ENCODE measurements at places on chromosomes 1 and 21. TPM values are rescaled to one million over a fixed set of nuclear protein-coding genes. Genes with fewer than 3 reads are reported as not detected.
A peak's percentile ranks its signal among the peaks of the same experiment; 100 is the strongest.

The SMCP gene
- not detected for total RNA-seq

The LEMD1 gene
- total RNA-seq = 79.0 TPM

DNA sequence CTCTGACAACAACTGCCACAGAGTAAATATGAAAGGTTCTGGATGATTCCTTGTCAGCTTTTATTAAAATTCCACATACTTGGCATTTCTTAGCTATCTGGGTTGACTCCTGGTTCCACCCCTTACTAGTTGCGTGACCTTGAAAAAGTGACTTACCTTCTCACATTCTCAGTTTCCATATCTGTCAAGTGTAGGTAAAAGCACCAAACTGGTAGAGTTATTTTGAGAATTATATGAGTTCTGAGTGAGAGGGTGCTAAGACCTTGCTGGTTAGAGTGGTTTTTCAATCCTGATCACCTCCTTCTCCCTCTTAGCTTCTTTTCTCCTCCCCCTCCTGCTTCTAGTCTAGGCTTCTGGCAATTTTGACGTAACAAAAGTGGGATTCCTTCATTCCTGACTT, 83.4 kb upstream of the ABCD3 start:
- no peak for DNase-seq

GRCh38 chr1:23249787-23250454, 32.6 kb upstream of the HTR1D start:
- no peak for DNase-seq

DNA sequence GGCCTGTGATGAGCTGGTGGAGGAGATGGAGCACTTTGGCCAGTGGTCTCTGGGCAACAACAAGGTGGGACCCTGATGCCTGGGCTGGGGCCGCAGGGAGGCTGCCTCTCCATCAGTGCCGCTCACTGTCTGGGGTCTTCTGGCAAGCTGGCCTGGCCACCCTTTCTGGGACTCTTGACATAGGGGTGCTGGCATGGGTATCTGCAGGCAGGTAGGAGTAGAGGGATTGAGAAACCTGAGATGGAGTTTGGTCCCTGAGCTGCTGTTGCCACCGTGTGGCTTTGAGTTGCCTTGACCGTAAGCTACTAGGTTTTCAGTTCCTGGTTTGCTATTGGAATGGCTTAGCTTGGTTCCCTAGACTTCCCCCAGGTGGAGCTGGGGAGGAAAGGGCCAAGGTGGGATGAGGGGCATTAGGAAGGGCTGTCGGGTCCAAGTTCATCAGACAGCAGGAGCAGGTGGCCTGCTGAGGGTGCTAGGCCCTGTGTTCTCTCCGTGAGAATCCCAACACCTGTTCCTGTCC, 13.2 kb upstream of the MFN2 start:
- peak; percentile 61 for DNase-seq

DNA sequence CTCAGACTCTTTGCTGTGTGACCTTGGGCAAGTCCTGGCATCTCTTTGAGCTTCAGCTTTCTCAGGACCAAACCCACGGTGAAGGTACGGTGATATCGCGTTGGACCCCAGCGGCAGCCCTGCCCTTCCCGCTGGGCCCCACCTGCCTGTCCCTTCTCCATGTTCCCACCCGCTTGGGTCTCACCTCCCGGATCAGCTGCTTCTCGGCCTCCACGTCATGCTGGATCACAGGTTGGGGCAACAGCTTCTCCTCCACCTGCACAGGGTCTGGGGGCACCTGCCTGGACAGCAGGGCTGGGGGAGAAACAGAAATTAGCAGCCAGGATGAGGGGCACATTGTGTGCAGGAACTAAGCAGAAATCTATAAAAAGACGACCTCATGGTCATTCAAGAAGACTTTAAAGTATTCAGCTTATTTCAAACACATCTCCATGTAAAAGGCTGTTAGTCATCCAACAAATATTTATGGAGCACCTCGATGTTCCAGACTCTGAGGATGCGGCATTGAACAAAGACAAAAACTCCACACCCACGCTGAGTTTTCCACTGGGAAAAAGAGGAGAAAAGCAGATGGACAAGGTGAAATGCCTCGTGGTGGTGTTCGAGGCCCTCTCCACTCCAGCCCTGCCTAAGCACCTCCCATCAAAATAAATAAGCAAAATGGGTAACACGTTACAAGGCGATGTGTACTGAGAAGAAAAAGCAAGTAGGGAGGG, 19.5 kb downstream of the KIF17 start:
- DNase-seq = no peak

GRCh38 chr1:69700770-69701169, 133.0 kb downstream of the LRRC7 start:
- peak; percentile 68 for DNase-seq

DNA sequence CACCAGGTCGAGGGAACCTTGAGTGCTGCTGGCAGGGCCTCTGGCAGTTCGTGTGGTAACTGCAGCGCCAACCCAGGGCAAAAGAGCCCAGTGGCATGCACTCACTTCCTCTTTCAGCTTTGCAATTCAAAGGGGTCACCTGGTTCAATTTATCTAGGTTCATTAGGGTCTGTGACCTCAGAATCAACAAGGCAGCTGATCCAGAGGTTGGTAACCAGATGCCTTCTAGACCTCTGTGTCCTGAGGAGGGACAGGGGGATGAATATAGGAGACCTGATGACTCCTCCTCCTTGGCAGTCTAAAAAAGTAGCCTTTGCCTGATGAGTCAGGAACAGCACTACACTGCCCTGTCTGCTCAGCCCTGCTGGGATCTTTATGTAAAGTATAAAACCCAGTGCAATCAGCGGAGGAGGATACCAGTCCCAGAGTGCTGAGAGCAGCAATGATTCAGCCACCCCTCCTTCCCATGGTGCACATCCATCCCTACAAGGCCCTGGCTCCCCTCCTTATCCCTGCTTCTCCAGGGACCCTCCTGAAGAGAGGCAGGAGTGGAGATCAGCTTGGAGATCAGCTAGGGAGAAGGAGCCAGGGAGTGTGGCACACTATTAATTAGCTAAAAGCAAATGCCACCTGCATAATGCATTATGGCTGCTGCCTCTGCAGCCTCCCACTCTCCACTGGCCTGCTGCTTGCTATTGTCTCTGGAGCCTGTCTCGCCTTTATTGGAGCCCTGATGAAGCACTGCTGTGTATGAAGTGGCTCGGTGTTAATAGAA, 11.2 kb upstream of the FMOD start:
- DNase-seq = no peak

DNA sequence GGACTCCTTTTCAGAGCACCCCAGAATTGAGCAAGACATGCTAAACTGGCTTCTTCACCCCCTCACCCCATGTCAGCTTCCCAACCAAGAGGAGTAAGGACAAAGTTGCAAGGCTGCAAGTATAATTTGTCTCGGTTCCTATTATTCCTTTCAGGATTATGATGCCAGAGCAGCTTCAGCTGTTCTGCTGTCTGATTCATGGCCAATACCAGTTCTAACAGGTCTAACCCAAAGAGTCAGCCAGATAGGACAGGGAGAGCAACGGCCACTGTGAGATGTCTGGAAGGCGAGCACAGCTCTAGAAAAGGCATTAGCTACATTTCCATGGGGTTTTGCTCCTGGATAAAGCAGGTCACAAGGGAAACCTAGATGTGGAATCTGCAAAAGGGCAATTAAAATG, 53.3 kb upstream of the HOOK1 start:
- no peak for DNase-seq

DNA sequence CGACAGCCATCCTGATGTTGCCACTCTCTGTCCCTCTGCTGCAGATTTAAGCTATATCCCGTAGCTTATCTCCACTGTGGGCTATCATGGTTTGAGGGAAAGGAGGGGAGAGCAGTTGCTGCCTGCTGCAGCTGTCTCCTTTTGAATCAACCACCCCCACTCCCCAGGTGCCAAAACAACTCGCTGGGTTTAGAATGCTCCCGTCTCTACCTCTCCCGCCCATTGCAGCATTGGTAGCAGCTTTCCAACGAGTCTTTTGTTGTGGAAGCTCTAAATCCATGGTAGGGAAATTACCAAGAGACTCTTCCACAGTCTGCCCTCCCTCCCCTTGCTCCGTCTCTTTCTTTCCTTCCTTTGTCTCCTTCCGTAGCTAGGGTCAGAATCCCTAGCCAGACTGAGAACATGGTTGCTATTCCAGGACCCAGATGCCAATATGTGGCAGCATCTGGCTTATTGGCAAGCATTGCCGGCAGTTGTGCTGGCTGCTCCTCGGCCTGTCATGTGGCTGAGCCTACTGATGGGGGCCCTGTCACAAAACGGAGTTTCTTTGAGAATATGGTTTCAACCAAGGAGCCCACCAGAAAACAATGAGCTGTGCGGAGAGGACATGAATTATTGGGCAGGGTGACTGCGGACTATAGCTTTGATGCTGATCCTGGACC, 230.7 kb downstream of the RPS6KC1 start:
- DNase-seq = peak; percentile 71

GRCh38 chr1:95057351-95057750, 15.4 kb downstream of the ALG14 start:
- no peak for DNase-seq

DNA sequence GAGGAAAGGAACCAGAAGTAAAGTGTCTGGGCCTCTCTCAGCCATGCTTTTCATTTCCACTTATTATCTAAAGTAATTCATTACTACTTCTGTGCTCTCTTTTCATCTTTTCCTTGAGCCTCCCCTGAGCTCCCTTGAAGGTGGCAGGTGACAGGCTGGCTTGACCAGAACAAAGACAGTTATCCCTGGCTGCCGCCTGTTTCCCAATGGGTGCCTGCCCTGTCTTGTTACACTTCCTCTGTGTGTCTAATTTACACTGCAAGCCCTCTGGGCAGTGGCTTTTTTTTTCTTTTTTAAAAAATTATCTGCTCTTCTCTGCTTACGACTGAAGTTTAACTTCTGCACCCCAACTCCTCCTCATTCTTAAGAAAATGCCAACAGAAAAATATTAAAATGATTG, 113.4 kb downstream of the NGF start:
- no peak for DNase-seq

Measured in neural progenitor cell (in vitro differentiated cells).